Natural killer cell treated with Interleukin-12 subunit alpha and Interleukin-12 subunit beta and Interleukin-15 and Interleukin-18, amount 100 ng/mL, for 72 hours (primary cell): ENCODE measurements at places on chromosomes 5 and 9. TPM values are rescaled to one million over a fixed set of nuclear protein-coding genes. Genes with fewer than 3 reads are reported as not detected.

DNA sequence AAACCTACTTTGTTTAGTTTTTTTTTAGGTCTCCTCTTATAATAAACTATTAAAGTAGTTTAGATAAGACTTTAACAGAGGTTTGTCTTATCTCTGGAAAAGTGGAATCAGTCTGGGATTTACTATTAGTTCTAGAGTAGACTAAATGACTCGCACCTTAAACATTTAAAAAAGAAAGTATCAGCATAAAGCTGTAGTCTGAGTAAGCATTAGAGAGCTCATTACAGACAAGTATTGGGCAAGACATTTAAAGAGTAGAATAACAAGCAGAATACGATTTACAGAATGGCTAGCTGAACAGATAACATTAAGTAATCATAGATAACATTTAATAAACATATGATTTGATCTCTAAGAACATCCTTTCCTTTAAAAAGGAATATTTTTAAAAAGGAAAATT is 226.0 kb upstream of the DMAC1 start:
- no peak overlapping the region for H3K27ac ChIP-seq
- H3K36me3 ChIP-seq, result peaks cover 9% of the 10 kb centered on the region
- H3K27me3 ChIP-seq, result peaks cover 6% of the 10 kb centered on the region
- H3K4me1 ChIP-seq, result no peaks in the 10 kb centered on the region

DNA sequence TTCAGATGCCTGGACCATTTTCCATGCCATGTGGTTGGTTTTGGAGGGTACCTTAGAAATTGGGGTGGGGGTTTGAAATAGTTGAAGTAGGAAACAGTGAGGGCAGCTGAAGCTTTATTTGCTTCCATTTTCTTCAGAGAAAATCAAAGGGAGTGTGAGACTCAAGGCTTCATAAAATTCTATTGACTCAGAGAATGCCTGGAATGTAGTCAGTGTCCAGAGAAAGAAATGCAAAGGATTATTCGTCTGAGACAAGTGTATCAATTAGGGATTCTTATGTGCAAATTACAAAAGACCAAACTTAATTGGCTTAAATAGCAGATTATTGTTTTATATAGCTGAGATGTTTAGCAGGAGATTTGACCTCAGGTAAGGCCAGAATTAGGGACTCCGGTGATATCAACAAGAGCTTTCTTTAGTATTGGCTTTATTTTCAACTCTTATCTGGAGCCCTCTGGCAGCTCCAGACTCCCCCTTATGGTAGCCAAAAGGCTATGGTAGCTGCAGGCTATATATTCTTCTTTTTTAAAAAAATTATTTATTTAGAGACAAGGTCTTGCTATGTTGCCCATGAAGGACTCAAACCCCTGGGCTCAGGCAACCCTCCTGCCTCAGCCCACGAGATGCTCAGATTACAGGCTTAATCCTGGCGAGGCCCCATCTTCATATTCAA is 38.9 kb downstream of the PTTG1 start:
- no peak overlapping the region for H3K27ac ChIP-seq
- peaks cover 42% of the 10 kb centered on the region for H3K4me1 ChIP-seq
- no peak for DNase-seq

DNA sequence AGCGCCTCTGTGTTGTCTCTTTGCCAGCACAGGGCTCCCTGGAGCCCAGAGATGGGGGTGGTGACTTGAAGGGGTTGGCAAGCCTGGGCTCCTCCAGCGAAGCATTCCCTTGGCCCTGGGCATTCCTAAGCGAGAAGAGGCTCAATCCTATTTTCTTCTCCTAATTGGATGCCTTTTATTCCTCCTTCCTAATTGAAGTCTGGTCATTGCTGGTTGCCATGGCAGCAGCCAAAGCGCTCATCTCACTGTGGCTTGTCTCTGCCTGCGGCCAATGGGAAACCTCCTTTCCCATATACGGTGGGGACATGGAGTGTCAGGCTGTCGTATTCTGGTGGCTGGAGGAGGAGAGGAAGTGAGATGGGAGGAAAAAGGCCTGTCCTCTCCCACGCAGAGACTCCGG is 52.3 kb upstream of the RARS1 start:
- no peaks in the 10 kb centered on the region for H3K36me3 ChIP-seq
- no peaks in the 10 kb centered on the region for H3K4me1 ChIP-seq
- H3K4me3 ChIP-seq, result no peak overlapping the region
- DNase-seq, result no peak

DNA sequence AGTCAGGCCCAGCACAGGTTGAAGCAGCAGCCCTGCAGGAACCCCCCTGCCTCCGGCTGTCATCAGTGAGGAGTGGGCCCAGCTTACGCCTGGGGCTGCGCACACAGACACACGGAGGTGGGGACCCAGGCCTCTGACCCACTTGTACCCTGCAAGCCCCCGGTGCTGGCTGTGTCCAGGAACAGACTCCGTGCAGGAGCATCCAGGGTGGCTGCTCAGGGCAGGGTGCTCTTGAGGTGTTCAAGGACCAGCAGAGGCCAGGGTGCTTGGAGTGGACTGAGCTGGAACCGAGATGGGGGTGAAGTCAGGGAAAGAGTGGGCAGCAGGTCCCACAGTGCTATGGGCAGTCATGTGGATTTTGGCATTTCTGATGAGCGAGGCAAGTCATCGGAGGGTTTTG is 199.5 kb downstream of the CACNA1B start:
- H3K27ac ChIP-seq, result no peak overlapping the region
- H3K4me1 ChIP-seq, result no peaks in the 10 kb centered on the region
- H3K4me3 ChIP-seq, result no peak overlapping the region
- H3K36me3 ChIP-seq, result no peaks in the 10 kb centered on the region
- DNase-seq, result no peak

DNA sequence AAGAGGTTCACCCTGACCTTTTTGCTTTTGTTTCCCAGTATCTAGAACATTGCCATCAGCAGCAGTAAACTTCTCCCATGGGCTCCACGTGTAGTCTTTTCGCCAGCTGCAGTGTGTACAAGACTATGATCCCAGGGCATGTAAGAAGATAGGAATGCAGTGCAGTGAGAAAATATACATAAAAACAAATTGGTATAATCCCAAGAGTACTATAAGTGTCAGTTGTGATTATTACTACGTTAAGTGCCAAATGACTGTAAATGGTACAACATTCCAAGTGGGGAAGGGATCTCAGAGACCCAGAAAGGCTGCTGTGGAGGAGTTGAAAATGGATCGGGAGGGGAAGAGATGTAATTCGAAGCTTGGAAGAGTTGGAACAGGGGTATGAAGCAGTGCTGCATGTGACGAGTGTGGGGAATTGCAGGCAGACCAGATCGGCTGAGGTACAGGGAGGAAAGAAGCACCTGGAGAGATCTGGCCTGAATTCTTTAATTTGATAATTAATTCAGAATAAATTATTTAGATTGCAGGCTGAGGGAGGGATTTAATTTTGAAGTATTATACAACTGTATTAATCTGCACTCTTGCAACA is 95.1 kb downstream of the FBXL7 start:
- H3K4me1 ChIP-seq, result no peaks in the 10 kb centered on the region
- no peak for DNase-seq
- no peaks in the 10 kb centered on the region for H3K27me3 ChIP-seq
- peaks cover 5% of the 10 kb centered on the region for H3K36me3 ChIP-seq
- no peak overlapping the region for H3K4me3 ChIP-seq

TMEM232 gene
- 0.40 TPM for total RNA-seq

OGN gene
- total RNA-seq, result not detected

GRCh38 chr9:111531716-111532115 is 6.7 kb downstream of the ZNF483 start:
- no peak for DNase-seq
- H3K36me3 ChIP-seq, result peaks cover 16% of the 10 kb centered on the region
- H3K27ac ChIP-seq, result no peak overlapping the region
- H3K27me3 ChIP-seq, result no peaks in the 10 kb centered on the region
- no peak overlapping the region for H3K4me3 ChIP-seq
- H3K4me1 ChIP-seq, result peaks cover 6% of the 10 kb centered on the region

ELOVL7 gene
- total RNA-seq, result not detected

DNA sequence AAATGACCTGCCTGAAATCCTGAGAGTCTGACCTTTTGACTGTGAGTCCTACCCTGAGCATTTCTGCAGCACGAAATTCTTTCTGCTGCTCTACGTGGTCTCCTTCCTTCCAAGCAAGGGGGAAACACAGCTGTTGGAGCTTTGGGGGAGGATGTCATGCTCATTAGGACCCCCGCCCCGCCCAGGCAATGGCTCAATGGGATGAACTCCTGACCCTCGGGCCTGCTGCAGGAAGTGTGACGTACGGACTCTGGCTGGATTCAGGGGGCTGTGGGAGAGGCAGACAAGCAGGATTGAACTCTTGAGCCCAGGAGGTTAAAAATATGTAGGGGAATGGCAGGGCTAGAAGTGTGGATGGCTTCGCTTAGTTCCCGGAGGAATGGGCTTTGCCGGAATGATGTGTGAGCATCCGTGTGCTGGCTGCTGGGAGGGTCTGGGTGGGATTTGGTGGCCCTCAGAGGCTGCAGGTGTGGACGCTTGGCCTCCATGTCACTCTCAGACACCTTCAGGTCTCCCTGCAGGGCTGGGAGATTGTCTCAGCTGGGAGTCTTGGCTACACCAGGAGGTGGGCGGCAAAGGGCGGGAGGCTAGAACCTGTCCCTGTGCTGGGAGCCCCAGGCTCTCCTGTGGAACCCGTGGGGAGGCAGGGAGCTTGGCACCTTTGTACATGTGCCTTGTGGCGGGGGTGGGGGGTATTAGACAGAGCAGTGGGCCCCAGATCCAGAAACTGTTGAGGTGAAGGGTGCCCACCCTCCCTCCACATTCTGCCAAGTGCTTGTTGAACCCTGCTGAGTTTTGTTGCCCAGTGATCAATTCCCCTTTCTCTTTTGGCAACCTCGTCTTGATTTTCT is 26.3 kb downstream of the STC2 start:
- peaks cover 20% of the 10 kb centered on the region for H3K27me3 ChIP-seq
- no peak overlapping the region for H3K27ac ChIP-seq
- peak; percentile 20 for DNase-seq
- no peaks in the 10 kb centered on the region for H3K36me3 ChIP-seq
- H3K4me1 ChIP-seq, result no peaks in the 10 kb centered on the region

DNA sequence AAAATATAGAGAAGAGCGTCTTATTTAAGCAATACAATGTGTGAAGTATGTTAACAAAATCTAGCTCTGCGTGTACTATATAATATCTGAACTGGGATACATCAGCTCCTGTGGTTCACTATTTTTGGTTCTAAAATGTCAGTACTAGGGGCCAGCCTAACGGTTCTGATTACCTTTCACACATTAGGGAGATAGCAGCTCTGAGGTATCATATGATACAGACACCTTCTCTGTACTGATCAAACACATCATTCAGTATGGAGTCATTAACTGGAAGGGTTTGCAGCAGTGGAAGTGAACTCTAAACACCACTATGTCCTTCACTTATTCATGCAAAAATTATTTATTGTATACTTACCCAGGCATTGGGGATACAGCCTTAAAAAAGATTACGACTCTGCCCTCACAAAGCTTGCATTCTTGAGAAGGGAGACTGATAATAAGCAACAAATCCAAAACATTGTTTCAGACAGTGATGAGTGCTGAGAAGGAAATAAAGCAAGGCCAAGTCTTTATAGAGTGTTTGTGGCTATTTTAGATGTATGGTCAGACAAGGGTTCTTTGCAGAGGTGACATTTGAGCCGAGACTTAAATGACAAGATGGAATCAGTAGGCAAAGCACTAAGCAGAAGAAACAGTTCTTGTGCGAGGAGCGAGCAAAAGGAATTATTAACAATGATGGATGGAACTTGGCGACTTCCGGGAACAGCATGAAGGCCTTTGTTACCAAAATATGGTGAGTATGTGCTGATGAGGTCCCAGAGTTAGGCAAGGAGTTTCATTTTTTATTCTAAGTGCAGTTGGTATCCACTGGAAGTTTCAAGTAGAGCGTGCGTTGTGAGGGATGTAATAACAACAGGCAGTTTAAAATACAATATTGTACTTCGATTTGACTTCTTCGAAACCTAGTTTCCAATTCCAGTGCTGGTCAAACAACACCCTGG is 1.8 kb upstream of the LNPEP start:
- peak overlapping the region; percentile 90 for H3K4me3 ChIP-seq
- H3K4me1 ChIP-seq, result peaks cover 74% of the 10 kb centered on the region
- H3K36me3 ChIP-seq, result peaks cover 6% of the 10 kb centered on the region
- peak; percentile 68 for DNase-seq
- H3K27me3 ChIP-seq, result no peaks in the 10 kb centered on the region

- H3K27ac ChIP-seq, result peak overlapping the region; percentile 95
- H3K4me1 ChIP-seq, result peaks cover 26% of the 10 kb centered on the region
- peak overlapping the region; percentile 98 for H3K4me3 ChIP-seq
These were observed 586 bp upstream of the MTAP start for GRCh38 chr9:21801683-21802417.

CNTFR gene
- not detected for total RNA-seq

- H3K27ac ChIP-seq, result no peak overlapping the region
- no peak for DNase-seq
- no peaks in the 10 kb centered on the region for H3K27me3 ChIP-seq
- H3K4me3 ChIP-seq, result no peak overlapping the region
- no peaks in the 10 kb centered on the region for H3K4me1 ChIP-seq
These were observed 123.5 kb downstream of the RASEF start for GRCh38 chr9:82939451-82939850.

MARVELD2 gene
- 0.14 TPM for total RNA-seq

GRCh38 chr5:123245689-123246088 is 156.6 kb downstream of the PRDM6 start:
- no peaks in the 10 kb centered on the region for H3K4me1 ChIP-seq
- no peaks in the 10 kb centered on the region for H3K27me3 ChIP-seq
- no peak overlapping the region for H3K27ac ChIP-seq

C9orf152 gene
- total RNA-seq, result not detected

- DNase-seq, result no peak
- no peaks in the 10 kb centered on the region for H3K36me3 ChIP-seq
- peaks cover 3% of the 10 kb centered on the region for H3K27me3 ChIP-seq
- H3K4me3 ChIP-seq, result no peak overlapping the region
- H3K27ac ChIP-seq, result no peak overlapping the region
- peaks cover 8% of the 10 kb centered on the region for H3K4me1 ChIP-seq
These were observed 75.8 kb upstream of the WWC1 start for GRCh38 chr5:168215646-168216045.

- H3K27ac ChIP-seq, result no peak within 1 kb of the TSS
- H3K27me3 ChIP-seq, result peaks cover 66% of the 10 kb centered on the region
- H3K36me3 ChIP-seq, result no peaks in the 10 kb centered on the region
- no peak for DNase-seq
- no peaks in the 10 kb centered on the region for H3K4me1 ChIP-seq
These were observed at the start of gene DMRT3 for GRCh38 chr9:976258-976942. Gene DMRT3, plus strand, starts transcription at chr9:976655. Its CDS starts 347 bp downstream, at chr9:977002.

DNA sequence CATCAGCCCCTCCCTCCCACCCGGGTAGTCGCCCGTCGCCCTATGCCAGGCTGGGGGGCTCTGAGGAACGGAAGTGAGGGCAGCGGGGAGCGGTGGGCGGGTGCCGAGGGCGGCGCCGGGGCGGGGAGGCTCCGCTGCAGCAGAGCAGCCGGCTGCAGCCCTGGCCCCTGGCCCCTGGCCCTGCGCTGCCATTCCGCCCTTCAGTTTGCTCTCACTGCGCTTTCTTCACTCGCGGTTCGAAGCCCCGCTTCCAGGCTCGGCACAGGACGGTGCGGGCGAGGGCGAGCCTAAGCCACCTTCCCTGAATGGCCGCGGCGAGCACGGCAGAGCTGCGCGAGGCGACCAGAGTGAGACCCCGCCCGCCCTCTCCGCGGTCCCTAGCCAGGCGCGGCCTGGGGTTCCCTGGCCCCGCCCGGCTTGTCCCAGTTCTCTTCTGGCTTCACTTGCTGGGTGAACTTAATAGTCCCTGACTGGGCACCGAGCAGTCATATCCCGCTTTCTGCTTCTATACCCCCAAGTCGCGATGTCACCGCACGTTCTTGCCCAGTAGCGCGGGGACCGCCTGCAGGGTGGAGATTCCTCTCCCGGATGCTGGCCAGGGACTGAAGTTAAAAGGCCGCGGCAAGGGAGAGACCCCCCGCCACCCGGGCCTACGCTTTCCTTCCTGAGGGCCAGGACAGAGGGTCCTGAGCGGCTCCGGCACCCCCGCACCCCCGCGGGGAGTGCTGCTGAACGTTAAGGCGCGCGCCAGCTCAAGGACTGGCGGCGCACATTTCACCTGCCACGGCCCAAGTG is 623 bp upstream of the TRIM36 start:
- no peak for DNase-seq
- peak overlapping the region; percentile 82 for H3K4me3 ChIP-seq
- peaks cover 42% of the 10 kb centered on the region for H3K27me3 ChIP-seq
- peaks cover 10% of the 10 kb centered on the region for H3K4me1 ChIP-seq
- no peak overlapping the region for H3K27ac ChIP-seq
